CD4-positive, alpha-beta T cell (primary cell): ENCODE measurements at places on chromosomes 3 and 15. TPM values are rescaled to one million over a fixed set of nuclear protein-coding genes. Genes with fewer than 3 reads are reported as not detected.

ACKR2 gene
- total RNA-seq, result 0.42 TPM

POC1A gene
- total RNA-seq, result 0.39 TPM

SPESP1 gene
- not detected for total RNA-seq

DNA sequence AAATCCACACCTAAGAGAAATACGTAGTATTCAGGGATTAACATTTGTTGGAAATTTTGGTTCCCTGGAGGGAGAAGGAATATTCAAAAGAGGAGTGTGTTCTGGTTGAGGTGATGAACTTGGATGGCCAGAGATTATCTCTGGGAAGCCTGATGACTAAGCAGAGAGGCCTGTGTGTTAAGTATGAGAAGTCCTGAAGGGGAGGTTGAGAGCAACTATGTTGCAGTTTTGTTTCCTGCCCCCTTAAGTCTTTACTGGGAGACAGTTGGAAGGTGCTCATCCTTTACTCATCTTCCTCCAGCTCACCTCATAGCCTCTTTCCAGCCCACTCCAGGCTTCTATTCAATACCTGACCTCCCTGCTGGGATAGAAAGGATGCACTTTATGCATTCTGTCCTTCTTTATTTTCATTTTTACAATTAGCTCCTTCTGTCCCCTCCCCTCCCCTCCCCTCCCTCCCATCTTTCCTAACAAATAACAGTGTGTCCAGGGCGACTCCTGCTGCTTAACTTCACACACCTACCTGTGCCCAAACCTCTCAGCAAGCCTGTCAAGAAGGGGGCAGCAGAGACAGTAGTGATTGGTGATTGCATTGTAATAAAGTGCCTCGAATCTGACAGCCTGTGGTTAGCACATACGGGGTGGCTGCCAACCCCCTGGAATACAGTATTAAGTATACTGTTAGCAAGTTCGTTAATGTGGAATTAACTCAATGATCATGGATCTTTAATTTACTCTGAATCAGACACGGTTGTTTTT is 11.9 kb downstream of the RAP2B start:
- peak; percentile 20 for DNase-seq

DNA sequence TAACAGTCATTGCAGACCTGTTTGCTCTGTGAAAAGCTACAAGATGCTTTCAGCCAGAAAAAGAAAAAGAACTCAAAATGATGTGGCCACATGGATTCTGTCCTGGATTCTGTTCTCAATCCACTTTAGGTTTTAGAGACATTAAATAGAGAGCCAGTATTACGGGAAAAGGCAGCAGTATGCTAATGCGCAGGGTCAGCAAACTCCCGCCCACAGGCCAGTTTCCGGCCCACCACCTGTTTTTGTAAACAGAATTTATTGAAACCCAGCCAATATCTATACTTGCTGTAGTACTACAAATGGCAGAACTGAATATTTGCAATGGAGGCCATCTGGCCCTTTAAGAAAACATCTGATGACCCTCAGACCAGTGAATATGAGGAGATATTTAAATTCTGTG is 416.1 kb downstream of the ERC2 start:
- DNase-seq, result no peak

DNA sequence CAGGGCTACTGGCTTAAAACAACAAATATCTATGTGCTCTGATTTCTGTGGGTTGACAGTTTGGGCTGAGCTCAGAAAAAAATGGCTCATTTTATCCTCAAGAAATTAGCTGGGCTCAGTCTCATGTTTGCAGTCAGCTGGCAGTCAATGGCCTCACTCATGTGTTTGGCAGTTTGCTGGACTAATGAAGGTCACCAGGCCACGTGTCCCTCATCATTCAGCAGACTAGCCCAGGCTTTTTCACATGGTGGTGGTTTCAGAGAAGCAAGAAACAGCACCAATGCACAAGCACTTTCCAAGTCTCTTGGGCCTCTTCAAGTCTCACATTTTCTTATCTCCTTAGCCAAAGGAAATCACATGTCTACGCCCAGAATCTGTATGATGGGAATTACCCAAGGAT is 478.3 kb upstream of the PPP2R3A start:
- no peak for DNase-seq
